ENCODE measurements at places on chromosomes 5 and 9.

DNA sequence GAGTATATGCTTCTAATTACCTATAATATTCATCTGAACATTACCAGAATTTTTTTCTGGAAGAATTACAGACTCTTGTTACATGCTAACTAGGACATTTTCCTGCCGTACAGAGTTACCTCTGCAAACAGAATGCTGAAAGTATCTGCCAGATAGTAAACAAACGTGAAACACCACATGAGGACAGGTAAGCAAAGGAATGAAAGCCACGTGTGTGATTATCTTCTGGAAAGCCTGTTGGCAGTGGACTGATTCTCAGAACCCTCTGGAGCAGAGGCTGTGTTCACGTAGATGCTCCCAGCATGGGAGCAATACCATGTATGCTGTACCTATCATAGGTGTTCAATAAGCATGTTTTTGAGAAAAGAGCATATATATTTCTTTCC, 472.6 kb downstream of the ENC1 start:
- DNase-seq = no peak

- no peak for DNase-seq
Observed at GRCh38 chr5:158349987-158350386, 491.0 kb upstream of the CLINT1 start.

GRCh38 chr5:151820271-151820670, 48.5 kb downstream of the G3BP1 start:
- no peak for DNase-seq

DNA sequence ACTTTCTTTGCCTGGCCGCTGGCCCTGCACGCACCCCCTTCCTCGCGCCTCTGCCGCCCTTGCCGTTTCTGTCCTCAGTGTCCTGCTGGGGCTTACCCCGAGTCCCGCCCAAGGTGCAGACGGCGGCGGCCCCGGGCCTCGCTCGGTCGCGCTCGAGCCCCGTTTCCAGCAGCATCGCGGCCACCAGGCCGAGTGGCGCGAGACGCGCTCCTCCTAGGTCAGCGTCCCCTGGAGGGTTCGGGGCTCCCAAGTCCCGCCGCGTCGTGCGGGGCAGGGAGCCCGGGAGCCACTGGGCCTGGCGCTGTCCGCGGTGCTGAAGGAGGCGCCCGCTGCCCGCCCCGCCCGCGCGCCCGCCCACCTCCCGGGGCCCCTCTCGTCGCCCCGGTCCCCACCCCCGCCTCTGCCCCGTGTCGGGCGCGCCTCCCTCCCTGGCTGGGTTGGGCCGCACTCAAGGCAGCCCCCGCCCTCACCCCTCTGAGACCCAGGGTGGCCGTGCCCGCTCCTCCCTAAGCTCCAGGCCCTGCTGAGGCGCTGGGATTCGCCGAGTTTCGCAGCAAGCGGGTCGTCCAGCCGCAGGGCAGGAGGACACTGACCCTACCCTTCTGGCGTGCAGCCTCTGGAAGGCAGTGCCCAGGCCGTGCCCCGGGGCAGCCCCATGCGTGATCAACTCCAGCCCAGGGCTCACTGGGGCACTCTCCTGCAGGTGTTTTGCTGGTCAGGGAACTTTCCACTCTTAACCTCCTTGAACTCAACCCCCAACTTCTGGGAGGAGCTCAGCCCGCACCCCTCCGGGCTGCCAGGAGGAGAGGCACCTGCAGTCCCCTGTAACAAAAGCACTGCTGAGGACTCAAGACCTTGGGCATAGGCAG, at the start of gene LHX3:
LHX3 (minus strand) TSS at position 291 of the 869 bp plus-strand sequence; CDS start at position 175, 116 bp downstream.
- no peak for DNase-seq

- no peak for DNase-seq
Observed at GRCh38 chr5:27548484-27548883, 510.1 kb upstream of the CDH9 start.

DNA sequence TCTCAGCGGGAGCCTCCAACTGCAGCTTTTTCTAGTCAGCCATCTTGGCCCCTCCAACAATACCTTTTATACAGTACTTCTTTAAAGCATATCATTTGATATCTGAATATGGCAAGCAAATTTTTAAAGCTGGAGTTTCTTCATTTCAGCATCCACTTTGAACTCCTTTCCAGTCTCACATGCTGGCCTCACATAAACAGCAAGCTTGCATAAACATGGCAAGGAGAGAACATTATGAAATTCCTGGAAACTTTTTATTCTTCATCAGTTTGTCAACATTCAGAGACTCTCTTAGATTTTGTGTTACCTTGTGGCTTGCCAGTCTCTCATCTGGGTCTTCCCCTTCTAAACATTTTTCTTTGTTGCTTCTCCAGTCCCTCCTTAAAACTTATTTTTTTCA, 745.3 kb downstream of the NR2F1-AS1 start:
- no peak for DNase-seq

- DNase-seq = no peak
Observed at GRCh38 chr5:61464512-61464911, 132.5 kb downstream of the ZSWIM6 start.

DNA sequence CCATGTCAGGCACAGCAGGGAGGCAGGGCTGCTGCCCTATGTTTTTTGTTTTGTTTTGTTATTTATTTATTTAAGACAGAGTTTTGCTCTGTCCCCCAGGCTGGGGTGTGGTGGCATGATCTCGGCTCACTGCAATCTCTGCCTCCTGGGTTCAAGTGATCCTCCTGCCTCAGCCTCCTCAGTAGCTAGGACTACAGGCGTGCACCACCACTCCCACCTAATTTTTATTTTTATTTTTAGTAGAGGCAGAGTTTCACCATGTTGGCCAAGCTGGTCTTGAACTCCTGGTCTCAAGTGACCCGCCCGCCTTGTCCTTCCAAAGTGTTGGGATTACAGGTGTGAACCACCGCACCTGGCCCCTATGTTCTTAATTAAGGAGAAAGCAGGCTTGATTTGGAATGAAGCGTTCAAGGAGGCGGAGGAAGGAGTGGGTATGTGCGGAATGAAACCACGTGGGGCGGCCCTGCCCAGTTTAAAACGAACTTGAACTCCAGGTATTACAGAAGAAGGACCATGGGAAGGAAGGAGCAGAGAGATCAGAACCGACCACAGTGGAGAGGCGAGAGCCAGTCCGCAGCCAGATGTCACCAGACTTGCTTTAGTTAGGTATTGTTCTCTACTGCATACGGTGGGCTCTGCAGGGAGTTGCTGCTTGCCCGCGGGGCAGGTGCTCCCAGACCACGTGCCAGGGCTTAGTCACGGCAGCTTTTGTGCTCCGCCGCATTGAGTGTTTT, 34.9 kb upstream of the EPB41L4B start:
- DNase-seq = no peak

GRCh38 chr9:37992924-37993349, 76.1 kb downstream of the SHB start:
- DNase-seq = no peak

DNA sequence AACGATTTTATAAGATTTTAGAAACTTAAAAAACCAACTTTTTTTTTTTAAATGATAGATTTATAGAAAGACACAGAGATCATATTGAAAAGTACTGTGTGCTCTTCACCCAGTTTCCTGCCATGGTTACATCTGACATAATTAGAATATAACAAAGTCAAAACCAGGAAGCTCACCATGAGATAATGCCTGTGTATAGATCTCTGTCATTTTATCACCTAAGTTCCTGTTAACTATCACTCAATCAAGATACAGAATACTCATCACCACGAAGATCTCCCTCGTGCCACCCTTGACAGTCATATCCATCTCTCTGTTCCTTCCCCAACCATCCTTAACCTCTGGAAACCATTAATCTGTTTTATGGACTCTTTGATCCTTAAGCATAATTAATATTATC, 39.1 kb downstream of the POC5 start:
- no peak for DNase-seq

GRCh38 chr9:34139477-34140146, 13.1 kb upstream of the DCAF12 start:
- no peak for DNase-seq

GRCh38 chr5:170540271-170540670, 36.5 kb downstream of the KCNIP1 start:
- DNase-seq = no peak

GRCh38 chr9:134983074-134983473, 65.4 kb upstream of the FCN1 start:
- no peak for DNase-seq

DNA sequence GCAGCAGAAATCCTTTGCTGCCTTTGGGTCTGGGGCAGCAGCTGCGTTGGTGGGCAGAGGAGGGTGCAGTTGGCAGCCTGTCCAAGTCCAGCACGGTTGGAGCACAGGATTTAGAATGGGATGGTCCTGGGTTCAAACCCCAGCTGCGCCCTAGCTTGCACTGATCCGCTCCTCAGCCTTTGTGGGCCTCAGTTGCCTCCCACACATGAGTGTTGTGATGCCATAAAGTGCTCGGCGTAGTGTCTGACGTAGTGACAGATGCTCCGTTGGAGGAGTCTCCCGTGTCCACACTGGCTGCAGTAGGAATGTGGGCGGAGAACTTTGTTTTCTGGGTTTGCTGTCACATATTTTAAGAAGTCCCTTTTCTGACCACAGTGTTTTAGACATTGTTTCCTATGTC, 36.0 kb downstream of the SLC46A2 start:
- DNase-seq = no peak

DNA sequence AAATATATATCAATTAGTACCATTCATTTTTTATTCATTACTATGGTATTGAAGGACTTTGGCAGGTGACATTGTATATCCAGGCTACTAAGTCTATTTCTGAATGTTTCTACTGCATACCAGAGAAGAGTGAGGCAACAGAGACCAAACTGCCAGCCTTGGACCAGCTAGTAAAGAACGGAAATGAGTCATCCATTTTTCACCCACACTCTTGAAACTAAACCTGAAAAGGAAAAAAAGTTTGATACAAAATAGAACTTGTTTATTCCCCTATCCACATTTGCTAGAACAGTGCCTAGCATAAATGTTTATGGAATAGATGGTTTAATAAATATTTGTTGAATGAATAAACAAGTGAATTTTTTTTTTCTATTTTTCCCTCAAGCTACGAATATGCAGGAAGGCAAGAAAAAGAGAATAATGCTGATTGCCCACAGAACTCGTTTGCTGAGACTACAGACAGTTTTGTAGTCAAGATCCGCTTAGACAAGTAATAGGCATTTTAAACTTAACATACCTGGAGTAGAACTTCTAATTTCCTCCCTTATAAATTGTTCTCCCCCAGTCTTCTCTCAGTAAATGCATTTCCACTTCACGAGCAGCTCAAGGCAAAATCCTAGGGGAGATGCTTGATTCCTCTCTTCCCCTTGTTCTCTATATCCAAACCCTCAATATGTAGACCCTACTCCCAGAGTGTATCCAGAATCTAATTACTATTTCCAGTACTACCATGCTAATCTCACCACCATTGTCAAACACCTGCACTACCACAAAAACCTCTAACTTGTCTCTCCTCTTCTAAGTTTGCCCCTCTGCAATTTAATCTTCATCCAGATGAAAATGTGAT, 146.2 kb upstream of the RASA1 start:
- DNase-seq = peak; percentile 11

All from stimulated activated CD8-positive, alpha-beta memory T cell treated with anti-CD3 and anti-CD28 coated beads, Interleukin-7, amount 100 ng/mL, for 1 hour (primary cell).